ENCODE measurements at places on chromosomes 1 and 21. TPM values are rescaled to one million over a fixed set of nuclear protein-coding genes. Genes with fewer than 3 reads are reported as not detected.

Gene UROD
- 200 TPM for total RNA-seq

Gene CFAP74
- total RNA-seq, result not detected

Gene ATXN7L2
- 3.3 TPM for total RNA-seq

Gene TRIM33
- 45.5 TPM for total RNA-seq

Gene SH2D1B
- total RNA-seq, result not detected

Gene FUBP1
- total RNA-seq, result 156 TPM
